ENCODE measurements at places on chromosomes 7 and 10.

DNA sequence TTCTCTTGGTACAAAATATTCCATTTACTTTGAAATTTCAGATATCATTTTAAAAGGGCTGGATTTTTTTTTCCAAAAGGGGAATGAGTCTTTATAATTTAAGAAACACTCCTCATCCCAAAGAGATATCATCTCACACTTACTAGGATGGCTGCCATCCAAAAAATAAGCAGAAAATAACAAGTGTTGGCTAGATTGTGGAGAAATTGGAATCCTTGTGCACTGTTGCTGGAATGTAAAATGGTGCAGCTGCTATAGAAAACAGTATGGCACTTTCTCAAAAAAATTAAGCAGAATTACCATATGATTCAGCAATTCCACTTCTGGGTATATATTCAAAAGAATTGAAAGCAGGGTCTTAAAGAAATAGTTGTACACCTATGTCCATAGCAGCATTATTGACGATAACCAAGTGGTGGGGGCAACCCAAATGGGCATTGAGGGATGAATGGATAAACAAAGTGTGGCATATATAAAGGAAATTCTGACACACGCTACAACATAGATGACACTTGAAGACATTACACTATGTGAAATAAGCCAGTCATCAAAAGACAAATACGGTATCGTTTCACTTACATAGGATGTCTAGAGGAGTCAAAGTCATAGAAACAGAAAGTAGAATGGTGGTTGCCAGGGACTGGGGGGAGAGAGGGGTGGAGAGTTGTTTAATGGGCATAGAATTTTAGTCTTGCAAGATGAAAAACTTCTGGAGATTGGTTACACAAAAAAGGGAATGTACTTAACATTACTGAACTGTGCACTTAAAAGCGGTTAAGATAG, 53.8 kb downstream of the LSM5 start:
- no peak for DNase-seq

GRCh38 chr10:66862687-66863258, 63.1 kb upstream of the LRRTM3 start:
- no peak for DNase-seq

DNA sequence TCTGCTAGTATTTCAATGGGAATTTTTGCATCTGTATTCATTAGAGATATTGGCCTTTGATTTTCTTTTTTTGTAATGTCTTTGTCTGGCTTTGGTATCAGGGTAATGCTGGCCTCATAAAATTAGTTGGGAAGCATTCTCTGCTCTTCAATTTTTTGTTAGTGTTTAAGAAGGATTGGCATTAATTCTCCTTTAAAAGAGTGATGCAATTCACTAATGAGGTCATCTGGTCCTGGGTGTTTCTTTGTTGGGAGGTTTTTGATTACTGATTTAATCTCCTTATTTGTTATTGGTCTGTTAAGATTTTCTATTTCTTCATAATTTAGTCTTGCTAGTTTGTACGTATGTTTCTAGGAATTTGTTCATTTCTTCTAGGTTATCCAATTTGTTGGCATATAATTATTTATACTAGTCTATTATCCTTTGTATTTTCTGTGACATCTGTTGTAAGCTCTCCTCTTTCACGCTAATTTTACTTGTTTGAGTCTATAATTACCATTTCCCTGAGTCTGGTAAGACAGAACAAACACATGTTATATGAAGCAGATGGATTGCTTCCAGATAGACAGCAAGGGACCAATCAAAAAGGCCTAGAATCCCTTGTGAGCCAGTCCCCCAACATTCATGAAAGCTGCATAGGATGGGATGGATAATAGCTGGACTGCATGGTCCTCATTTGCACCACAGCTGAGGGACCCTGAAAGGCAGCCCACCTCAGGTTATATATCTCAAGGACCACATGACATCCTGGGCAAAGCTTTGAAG, 54.4 kb downstream of the MTPAP start:
- DNase-seq = no peak

DNA sequence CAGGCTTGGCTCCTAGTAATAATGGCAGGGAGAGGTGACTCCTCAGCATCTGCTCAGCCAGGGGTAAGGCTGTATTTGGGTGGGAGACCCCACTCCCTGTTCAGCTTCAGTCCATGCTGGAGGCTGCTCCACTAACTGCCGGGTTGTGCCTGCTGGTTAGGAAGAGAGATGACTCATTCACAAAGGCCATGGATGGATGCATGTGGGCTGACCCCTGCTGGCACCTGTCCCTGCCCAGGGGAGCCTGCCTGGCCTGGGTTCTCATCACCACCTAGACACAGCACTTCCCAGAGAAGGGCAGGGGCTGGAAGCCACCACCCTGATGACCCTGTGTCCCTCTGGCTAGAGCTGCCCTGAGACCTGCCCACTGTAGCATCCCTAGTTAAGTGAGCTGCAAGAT, 59.0 kb downstream of the VSTM4 start:
- DNase-seq = no peak

DNA sequence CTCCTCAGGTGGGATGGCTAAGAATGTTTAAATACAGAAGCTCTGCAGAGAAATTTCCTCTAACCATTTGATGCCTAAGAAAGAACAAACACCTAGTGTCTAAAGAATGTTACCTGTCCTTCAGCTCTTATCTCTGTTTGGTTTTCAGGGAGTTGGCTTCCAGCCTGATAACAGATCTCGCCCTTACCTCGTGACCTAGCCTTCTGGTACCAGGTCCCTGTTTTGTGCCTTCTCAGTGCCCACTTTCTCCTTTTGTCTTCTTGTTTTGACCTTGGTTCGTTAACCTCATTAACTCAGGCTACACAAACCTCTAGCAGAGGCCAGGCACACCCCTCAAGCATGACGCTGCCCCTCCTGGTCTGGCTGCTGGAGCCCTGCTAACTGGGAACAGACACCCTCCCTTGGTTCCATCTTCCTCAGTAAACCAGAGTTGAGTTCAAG, 16.1 kb upstream of the RAB11FIP2 start:
- no peak for DNase-seq

GRCh38 chr7:139702811-139703486, 74.8 kb downstream of the HIPK2 start:
- no peak for DNase-seq

GRCh38 chr7:67847092-67847787, 850.6 kb downstream of the TYW1 start:
- no peak for DNase-seq

- DNase-seq = peak; percentile 43
Measured at GRCh38 chr10:79149662-79150443, 81.1 kb downstream of the ZMIZ1 start.

GRCh38 chr7:129634361-129635034, 23.0 kb downstream of the NRF1 start:
- no peak for DNase-seq

DNA sequence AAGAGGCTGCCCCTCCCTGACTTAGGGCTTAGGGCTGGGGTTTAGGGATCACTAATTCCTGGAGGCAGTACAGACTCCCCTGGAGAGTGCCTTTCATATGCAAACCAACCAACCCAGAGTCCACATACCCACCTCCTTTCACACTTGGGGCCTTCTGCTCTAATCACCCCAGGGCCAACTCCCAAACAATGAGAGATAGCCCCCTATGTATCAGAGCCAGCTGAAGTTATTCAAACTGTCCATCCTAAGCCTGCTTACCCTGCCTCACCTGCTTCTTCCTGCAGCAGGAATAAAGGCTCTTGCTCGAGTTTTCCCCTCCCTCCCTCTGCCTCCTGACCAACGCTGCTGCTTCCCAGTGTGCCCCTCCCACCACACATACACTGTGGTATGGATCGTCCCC, 51.8 kb upstream of the SLC35G1 start:
- no peak for DNase-seq

DNA sequence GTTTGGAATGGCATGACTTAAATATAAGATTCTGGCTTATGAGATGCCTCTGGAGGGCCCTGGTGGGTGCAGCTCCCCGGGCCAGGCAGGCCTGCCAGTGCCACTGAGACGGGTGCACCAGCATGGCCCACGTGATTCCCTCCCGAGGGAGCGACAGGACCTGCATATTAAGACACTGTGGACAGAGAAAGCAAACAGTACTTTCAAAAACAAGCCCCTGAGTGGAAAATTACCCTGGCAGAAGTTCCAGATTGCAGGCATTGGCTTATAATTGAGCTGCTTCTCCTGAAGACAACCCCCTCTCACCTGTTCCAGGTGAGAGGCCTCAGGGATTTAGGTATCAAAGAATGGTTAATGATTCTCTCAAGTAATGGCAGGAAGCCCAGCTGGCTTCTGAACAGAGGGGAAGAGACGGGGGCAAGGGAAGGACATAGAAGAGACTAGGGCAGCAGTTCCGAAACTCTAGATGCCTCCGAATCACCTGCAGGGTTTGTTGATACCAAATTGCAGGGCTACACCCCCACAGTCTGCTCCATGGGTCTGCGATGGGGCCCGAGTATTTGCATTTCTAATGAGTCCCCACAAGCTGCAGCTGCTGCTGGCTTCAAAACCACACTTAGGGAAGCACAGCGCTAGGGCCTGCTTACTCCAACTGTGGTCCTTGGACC, 66.0 kb upstream of the DOCK1 start:
- no peak for DNase-seq

DNA sequence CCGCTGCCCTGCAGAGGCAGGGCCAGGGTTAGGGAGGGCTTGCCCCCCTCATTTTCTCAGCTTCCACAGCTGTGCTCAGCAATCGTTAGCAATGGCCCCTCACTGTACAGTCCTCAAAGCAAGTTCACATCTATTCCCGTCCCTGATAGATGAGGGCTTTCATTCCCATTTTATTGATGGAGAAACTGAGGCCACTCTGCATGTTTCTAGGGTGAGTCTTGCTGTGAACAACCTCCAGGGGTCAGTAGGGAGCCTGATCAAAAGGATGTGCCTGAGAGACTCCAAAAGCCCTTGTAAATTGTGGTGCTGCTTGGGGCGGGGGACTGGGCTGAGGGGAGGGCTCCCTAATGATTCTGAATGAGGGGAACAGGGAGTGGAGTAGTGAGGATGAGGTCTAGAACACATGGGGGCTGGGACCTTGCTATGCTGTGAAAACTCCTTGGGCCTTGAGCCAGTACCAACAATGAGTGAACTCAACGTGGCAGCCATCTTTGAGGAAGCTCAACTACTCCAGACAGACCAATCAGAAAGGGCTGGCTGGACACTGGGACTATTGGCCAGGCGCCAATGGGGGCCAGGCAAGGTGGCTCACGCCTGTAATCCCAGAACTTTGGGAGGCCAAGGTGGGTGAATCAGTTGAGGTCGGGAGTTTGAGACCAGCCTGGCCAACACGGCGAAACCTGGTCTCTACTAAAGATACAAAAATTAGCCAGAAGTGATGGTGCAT, 6.7 kb upstream of the GRIFIN start:
- DNase-seq = no peak

- DNase-seq = no peak
Measured at GRCh38 chr7:80732630-80733029, 94.2 kb downstream of the CD36 start.

DNA sequence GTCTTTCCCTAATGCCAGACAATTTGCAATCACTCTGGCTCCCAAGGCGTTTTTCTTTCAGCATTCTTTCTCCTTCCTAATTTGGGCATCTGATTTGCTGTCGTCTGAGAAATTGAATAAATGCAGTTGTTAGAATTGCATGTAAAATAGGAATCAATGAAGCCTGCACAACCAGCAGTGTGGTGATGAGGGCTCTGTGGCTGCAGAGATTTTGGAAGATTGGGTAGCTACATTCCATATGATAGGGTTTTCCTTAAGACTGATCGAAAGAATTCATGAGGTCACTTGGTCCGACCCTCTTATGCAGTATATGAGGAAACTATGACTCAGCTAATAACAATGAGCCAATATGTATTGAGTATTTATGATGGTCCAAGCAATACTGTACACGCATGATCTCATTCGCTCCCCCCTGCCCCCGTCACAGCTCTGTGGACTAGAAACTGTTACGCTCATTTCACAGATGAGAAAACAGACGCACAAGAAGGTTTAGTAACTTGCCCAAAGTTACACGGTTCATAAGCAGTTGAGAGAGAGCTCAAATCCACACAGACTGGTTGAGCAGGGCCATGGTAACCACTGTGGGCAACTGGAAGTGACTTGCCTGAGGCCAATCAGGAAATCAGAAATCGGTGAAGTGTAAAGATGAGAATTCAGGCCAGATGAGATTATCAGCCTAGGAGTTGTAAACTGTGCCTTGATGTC, 527.2 kb downstream of the GATA3 start:
- no peak for DNase-seq

DNA sequence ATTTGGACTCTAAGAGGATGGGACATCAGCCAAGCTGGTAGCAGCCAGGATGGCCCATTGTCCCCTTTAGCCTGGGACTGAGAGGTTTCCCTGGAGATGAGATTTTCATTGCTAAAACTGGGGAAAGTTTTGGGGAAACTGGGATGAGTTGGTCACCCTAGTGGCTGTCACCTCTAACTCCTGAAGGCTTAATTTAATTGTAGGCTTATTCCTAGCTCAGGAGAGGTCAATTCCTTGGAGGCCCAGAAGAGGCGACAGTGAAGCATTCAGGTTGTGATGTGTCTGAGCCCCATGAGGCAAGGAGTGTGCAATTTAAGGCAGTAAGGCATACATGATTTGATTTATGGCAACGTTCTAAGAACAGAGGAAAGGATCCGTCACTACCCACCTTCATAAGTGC, 24.9 kb upstream of the JAZF1 start:
- DNase-seq = no peak

DNA sequence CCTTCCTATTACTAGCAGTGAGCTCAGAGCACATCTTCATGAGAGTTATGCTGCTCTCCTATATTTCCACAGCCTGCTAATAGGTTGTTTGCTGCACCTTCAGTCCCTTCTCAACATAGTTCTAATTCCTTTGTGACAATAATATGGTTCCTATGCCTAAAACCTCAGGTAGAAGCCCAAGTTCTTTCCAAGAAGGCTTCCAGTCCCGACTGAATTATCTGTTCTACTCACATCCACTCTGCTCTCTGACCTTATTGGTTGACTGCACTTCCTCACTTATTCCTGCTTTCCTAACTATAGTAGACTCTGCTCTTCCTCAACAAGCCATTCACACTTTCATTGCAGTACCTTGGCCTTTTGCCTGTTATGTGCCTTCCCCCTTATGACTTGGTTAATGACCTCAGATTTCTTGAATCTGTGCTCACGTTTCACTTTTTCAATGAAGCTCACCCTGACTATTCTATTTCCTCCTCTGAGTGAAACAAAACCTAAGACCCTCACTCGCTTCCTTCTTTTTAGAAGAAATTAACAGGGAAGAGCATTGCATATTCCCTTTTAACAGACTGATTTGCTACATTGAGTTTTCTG, 132.7 kb downstream of the MDFIC start:
- no peak for DNase-seq

GRCh38 chr7:156121956-156122355, 309.7 kb upstream of the SHH start:
- DNase-seq = no peak

DNA sequence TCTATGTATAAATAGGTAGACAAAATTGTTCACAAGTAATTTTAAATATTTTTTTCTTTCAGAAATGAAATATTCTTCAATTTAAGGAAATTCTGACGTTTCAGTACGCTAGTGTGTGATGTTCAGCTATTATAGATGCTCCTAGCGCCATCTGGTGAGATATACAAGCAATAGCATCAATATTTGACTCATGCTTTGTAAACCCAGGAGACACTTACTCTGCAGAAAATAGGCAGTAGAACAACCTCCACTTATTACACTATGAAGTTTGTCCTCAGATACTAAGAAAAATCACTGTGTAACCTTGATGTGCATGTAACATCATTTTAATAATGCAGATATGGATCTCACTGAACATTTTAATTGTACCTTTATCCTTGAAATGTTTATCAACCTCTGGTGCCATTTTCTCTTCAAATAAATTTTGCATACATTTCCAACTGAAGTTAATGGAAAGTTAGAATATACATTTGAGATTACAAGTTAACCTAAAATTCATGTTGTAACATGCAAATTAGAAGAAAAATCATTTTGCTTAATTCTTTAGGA, 151.5 kb upstream of the FAM3C start:
- DNase-seq = peak; percentile 58
